ENCODE measurements at places on chromosomes 12 and 14. TPM values are rescaled to one million over a fixed set of nuclear protein-coding genes. Genes with fewer than 3 reads are reported as not detected.

DNA sequence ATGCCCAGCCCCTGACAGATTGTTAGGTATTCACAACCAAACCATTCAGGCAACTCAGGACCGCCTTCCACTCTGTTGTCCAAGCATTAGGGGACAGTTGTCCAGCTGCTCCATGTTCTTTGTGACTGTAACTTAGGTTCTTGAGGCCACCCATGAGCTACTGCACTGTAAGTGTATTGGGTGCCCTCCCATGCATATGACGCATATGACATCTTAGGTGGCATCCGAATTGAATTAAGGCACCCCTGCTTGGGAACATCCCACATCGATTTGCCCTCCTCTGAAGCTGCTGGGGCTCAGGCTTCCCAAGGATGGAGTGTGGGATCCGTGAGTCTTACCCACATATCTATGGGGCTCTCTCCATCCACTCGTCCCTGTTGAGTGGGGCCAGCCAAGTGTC lies 17.7 kb downstream of the RFLNA start:
- no peak for DNase-seq

The FAM234B gene
- 5.6 TPM for total RNA-seq

The IL31 gene
- not detected for total RNA-seq

DNA sequence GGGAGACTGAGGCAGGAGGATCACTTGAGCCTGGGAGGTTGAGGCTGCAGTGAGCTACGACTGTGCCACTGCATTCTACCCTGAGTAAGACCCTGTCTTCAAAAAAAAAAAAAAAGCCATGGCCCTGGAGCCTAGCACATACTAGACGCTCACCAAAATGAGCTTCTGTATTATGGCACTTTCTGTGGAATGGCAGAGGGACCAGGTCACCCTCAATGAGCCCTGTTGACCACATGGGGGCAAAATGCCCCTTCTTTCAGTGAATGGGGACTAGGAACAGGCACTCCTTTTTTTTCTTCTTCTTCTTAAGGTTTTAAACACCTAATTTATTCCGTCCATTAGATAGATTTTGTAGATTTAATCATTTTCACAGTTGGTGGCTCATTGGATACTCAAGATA lies 50.5 kb downstream of the FAM222A start:
- DNase-seq: no peak

DNA sequence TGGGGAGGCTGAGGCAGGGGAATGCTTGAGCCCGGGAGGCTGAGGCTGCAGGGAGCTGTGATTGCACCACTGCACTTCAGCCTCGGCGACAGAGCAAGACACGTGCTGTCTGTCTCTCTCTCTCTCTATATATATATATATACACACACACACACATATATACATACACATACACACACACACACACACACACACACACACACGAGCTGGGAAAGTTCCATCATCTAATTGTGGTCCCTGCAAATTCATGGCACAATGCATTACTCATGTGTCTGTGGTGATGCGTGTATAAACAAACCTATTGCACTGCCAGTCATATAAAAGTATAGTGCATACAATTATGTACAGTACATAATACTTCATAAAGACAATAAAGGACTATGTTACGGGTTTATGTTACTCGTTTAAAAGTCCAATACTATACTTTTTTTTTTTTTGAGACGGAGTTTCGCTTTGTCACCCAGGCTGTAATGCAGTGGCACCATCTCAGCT lies 36.6 kb downstream of the WDR89 start:
- no peak for DNase-seq
